NCI-H69 (cell line): ENCODE measurements at places on chromosomes 5 and 9.
A peak's percentile ranks its signal among the peaks of the same experiment; 100 is the strongest.

GRCh38 chr5:173730632-173731298 is 114.3 kb upstream of the BOD1 start:
- no peak for DNase-seq

DNA sequence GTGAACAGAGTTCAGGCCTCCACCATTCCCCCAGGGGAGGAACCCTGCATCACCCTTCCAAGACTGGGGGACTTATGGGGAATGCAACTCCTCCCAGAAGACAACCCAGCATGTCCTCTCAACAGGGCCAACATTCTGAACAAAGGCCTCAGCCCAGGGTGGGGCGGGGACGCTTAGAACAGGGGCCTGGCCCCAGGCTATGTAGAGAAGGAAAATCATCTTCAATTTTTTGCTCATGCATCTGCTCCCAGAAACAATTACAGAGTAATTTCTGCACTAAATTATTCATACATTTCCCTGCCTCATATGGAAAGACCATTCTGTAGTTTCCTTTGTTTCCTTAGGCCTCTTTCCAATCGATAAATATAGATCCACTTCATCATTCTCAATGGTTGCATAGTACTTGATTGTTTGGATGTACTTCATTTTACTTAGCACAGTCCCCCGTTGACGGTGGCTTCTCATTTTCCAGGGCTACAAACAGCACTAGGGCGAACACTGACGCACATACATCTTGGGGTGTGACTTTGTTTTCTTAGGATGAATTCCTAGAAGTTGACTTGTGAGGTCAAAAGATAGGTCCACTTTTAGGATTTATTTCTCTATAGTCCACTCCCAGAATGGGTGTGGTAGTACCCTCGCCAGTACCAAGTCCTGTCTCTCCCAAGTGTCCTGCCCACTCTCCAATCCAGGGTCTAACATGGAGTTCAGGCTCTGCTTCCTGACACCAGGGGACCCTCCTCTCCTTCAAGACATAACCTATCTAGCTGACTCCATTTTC is 27.2 kb upstream of the SMU1 start:
- peak; percentile 87 for DNase-seq

- no peak for DNase-seq
Observed at GRCh38 chr9:126989847-126990842, 75.6 kb downstream of the RALGPS1 start.

- no peak for DNase-seq
Observed at GRCh38 chr9:130849356-130849755, 14.3 kb downstream of the ABL1 start.

DNA sequence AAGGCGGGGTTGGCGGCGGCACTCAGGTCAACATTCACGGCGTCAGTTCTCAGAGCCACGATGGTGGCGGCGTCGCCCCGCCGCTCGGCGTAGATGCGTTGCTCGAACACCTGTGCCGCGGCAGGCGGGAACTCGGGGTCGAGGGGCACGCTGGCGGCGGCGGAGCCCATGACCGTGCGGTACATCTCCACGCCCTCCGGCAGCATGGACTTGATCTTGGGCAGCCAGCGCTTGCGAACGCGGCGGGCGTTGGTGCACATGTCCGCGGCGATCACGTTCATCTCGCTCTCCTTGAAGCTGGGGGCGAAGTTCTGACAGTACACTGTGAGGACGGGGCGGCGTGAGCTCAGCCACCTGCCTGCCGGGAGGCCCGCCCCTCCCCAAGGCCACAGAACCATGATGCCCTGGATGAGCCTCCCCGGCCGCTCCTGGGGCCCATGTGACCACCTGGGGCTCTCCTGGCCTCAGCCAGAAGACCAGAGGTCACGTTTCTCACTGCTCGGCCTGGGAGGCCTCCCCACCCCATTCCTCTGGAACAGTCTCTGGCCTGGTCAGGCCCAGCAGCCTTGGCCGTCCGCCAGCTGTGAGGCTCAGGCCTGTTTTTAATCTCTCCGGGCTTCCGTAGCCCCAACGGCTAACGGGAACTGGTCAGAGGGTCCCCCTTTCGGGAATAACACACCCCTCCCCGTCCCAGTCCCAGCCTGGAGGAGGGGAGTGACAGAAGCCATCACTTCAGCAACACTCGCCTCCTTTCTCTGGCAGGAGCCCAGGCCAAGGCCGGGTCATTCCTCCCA is 50.7 kb upstream of the UBAC1 start:
- DNase-seq: no peak

DNA sequence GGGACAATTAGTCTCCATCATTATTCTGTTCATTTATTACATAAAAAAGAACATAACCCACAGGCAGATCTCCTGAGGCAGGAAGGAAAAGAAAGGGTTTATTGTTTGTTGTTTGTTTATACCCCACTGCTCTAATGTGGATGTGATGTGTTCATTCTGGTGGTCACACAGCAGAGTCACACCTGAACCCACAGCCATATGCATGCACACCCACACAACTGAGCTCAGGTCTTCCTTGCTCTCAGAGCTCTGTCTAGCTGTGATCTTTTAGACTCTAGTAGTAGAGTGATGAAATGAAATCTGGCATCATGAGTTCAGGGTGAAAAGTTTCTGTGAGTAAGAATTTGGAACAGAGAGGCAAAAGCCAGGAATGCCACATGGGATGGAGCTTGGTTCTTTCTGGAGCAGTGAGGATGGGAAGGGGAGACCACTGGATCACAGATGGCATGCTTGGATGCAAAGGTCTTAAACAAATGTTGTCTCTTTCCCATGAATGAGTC is 227.0 kb downstream of the PAPPA start:
- DNase-seq: no peak

- DNase-seq: no peak
Observed at GRCh38 chr9:36222449-36222848, 31.7 kb downstream of the CLTA start.

DNA sequence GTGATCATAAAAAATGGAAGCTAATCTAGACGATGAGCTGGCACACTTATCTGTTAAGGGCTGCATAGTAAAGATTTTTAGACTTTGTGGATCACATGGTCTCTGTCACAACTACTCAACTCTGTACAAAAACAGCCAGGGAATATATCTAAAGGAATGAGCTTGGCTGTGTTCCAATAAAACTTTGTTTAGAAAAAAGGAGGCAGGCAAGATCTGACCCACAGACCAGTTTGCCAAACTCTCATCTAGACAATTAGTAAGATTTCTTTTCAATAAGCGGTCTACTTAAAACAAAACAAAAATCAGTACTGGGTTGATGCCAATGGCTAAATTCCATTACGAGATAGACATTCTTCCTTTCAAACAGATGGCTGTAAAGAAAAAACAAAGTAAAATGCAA is 53.0 kb upstream of the RETREG1 start:
- DNase-seq: no peak

GRCh38 chr9:89869793-89870580 is 265.2 kb downstream of the GADD45G start:
- peak; percentile 52 for DNase-seq

- DNase-seq: no peak
Observed at GRCh38 chr5:170495825-170496661, 7.8 kb upstream of the KCNIP1 start.

GRCh38 chr9:92496396-92497176 is 14.3 kb upstream of the ASPN start:
- no peak for DNase-seq

GRCh38 chr5:84091127-84091799 is 293.4 kb downstream of the EDIL3 start:
- DNase-seq: peak; percentile 91

DNA sequence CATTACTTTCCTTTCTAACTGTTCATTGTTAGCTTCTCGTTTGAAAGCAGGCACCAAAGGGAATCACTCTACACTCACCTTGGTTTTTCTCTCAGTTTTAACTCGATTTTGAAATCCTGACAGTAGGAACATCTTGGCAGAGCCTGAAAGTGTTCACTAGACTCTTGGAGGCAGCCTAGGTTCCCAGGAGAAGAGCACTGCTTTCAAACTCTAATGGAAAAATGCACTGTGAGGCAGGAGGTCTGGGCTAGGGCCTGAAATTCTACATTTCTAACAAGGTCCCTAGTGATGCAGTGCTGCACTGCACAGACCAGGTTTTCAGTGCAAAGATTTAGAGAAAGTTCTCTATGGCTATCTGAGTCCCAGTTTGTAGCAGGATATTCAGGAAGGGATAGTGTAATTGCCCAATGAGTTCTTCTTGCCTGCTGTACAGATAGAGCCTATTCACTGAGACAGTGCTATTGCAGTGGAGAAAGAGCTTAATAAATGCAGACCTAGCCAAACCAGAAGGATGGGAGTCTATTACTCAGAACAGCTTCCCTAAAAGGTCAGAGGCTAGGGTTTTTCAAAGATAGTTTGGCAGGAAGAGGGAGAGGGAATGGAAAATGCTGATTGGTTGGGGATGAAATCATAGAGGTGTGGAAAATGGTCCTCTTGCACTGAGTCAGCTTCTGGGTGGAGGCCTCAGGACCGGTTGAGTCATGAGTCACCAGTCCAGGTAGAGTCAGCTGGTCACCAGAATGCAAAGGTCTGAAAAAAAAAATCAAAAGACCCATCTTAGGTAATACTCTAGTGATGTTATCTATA is 153.9 kb downstream of the GPBP1 start:
- no peak for DNase-seq

GRCh38 chr5:135227064-135228022 is 171.7 kb downstream of the MACROH2A1 start:
- no peak for DNase-seq
